ENCODE measurements at places on chromosomes 3 and 15.
A peak's percentile ranks its signal among the peaks of the same experiment; 100 is the strongest.

DNA sequence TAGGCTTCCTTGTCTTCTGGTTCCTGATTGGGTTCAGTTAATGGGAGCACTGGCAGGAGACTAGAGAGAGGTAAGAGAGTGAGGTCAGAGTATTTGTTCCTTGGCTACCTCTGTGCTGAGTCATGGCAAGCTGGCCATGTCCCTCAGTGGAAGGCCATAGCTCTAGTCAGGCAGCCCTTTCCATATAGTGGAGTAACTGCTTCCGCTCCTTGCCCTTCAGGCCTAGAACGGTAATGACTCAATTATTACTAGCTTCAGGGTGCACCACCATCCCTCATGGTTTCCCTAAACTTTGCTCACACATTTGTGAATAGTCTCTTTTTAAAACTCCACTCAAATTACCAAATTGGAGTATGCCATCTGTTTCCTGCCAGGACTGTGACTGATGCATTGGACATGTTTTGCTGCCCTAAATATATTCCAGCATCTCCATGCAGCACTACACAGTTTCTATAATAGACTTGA is 10.5 kb upstream of the ANO10 start:
- no peak for DNase-seq

GRCh38 chr3:102595057-102595456 is 160.2 kb downstream of the ZPLD1 start:
- DNase-seq: no peak

GRCh38 chr15:89621547-89621946 is 33.7 kb downstream of the KIF7 start:
- DNase-seq: no peak

GRCh38 chr15:98503970-98504369 is 144.4 kb upstream of the IGF1R start:
- no peak for DNase-seq

- no peak for DNase-seq
These were observed 304.1 kb downstream of the SATB1 start for GRCh38 chr3:18121020-18121419.

GRCh38 chr3:73813291-73813690 is 188.6 kb upstream of the PDZRN3 start:
- no peak for DNase-seq

DNA sequence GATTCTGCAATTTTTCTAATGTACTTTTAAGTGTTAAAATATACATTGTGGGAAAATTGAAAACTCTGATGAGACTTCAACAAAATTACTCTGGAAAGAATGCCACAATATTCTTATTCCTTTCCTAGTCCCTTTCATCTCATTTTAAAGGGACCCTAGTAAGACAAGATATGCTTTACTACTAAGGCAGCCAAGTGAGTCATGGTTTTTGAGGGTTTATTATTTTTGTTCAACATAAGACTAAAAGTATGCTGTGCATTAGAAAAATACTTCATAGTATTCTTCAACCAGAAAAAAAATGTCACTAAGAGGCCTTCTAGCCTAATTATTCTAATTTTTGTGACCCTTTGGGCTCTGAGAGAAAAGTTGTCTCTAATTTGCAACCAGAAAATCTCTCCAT is 7.4 kb downstream of the IL12A start:
- DNase-seq: no peak

- DNase-seq: no peak
These were observed 66.3 kb upstream of the SLC6A6 start for GRCh38 chr3:14335774-14336748.

GRCh38 chr15:82810061-82810889 is 847 bp downstream of the WHAMM start:
- DNase-seq: no peak

DNA sequence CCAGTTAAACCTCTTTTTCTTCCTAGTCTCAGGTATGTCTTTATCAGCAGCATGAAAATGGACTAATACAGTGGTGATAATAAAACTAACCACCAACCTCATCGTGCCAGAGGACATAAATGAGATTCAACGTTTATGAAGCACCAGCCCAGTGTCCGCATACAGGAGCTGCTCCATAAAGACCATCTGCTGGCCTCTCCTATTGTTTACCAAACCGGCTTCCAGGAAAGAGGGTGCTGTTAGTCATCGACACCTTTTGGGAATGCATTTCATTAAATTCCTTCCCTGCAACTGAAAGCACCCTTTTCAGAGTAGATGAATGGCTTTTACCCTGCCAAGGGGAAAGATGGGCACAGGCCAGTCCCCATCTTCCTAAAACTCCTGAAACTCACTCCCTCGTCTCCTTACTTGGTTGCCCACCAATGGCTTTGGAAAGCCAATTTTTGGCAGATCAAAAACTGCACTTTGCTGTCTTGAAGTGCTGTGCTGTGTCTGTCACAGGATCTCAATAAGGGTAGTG is 122.1 kb downstream of the AQP9 start:
- no peak for DNase-seq

- DNase-seq: no peak
These were observed 32.8 kb downstream of the TMEM212 start for GRCh38 chr3:171875923-171876412.

DNA sequence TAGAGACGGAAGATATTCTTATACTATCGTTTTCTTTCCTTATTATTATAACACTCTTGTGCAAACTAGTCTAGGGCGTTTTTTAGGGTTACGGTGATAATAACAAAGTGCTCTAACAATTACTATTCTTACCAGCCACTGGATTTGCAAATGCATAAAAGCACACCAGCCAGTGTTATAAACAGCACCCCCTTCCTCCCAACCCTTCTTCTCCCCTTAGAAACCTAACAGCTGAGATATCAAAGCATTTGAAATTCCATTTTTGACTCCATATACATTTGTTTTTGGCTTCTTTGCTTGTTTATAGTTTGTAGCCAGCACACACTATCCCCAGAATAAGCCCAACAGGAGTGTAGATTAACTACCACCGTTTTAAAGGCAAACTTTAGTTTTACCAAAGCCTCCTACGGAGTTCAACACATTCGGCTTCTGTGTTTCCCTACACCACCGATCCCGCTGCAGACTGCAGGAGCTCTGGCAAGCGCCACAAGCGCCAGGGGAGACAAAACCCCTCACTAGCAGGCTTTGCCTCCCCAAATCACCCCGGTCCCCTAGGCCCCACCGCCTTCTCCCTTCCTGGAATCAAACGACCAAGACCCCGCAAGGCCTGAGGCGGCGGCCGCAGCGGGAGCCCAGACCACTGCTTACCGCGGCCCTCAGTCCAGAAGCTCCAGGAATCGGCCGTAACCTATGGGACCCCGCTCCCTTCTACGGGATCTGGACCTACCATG is 461 bp downstream of the COPB2 start:
- peak; percentile 0 for DNase-seq

GRCh38 chr15:34732430-34732829 is 22.4 kb downstream of the GJD2 start:
- no peak for DNase-seq

DNA sequence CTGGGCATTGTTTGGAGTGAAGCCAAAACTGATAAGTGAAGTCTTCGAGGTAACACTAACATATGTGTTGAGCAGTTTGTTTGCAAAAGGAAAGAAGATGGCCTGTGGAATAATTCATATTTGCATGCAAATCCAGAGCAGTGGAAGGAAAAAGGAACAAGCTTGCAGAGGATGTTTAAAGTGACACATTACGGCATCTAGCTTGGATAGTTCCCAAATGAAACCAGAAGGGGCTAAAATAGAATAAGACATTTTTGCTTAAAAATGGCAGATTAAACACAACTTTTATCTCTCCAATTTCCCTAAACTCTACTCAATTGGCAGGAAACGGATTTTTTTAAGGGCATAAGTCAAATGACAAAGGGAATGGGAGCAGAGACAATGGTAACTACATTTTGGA is 25.4 kb upstream of the RYK start:
- DNase-seq: no peak

- no peak for DNase-seq
These were observed 759.9 kb downstream of the EPHA3 start for GRCh38 chr3:89867286-89867685.

GRCh38 chr3:117054556-117054955 is 345.0 kb downstream of the TUSC7 start:
- no peak for DNase-seq

DNA sequence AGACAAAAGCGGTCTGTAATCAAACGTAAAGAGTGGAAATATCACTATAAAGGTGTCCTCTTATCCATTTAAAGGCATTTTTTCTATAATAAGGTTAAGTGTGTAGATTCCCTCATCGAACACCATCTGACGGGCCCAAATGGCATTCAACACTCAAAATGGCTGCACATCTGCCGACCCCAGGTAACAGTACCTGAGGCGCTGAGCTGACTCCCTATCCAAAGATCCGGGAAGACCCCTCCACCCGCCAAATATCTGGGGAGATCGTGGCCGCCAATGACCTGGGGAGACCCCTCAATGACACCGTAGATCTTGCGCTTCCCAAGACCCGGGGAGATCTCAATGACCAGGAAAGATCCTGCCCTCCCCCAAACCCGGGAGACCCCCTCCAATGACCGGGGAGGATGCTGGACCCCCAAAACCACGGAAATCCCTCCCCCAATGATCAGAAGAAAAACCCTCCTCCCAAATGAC is 476 bp downstream of the IP6K2 start:
- DNase-seq: no peak

GRCh38 chr15:41809121-41809520 is 18.8 kb upstream of the JMJD7 start:
- DNase-seq: no peak

DNA sequence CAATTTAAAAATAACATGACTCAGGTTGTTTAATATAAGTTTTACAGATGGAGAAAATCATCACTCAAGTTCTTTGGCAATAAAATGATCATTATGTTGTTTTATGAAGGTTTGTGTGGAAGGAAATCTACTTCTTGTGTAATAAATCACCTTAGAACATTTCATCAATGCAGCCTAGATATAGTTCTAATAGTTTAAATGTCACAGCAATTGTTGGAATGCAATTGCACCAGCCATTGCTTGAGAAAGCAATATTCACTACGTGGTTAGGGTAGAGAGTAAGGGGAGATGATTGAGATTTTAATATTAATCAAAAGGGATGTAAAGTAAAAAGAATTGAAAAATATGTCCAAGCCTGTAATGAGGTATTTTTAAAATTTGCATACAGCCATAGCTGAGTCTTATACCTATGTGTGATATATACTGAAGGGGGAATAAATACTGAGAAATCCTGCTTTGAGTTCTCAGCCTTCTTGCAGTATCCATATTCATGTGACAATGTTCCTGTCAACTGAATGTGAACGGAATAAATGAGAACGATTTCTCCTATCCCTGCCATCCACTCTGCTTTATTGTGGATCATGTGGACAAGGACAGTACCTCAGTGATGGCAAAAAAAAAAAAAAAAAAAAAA is 257.9 kb downstream of the OTOL1 start:
- DNase-seq: no peak

DNA sequence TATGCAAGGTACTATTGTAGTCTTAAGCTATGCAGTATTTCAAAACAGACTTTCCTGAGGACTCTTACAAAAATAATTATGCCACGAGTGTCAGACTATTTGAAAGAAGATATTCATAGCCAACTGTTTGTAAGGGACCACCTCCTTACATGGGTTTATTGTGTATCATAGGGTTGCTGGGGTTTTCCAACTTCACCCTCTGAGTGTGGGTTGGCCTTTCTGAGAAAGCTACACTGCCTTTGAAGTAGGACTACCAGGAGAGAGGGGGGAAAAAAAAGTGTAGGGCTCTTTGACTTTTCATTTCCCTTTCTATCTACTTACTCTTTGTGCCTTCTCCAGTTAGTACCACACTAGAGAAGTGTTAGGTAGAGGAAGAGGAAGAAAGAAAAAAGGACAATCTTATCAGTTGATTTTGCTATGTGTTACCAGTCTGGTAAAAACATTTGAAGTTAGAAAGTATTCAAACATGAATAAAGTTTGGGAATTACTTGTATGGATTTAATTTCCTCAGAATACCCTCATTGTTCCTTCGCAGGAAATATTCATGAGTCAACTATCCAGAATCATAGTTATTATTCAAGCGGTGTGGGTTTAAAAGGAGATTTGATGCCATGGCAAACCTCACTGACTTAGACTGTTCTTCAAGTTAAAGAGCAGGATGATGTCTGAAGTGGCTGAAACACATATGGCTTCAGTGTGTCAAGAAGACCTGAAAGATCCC is 329.3 kb upstream of the THBS1 start:
- DNase-seq: no peak
